ENCODE measurements at places on chromosomes 4 and X.

GRCh38 chr4:131547506-131547981 lies 1601.5 kb upstream of the PCDH10 start:
- no peak for DNase-seq

- no peak for DNase-seq
Measured at GRCh38 chr4:169201222-169202144, 69.3 kb downstream of the SH3RF1 start.

DNA sequence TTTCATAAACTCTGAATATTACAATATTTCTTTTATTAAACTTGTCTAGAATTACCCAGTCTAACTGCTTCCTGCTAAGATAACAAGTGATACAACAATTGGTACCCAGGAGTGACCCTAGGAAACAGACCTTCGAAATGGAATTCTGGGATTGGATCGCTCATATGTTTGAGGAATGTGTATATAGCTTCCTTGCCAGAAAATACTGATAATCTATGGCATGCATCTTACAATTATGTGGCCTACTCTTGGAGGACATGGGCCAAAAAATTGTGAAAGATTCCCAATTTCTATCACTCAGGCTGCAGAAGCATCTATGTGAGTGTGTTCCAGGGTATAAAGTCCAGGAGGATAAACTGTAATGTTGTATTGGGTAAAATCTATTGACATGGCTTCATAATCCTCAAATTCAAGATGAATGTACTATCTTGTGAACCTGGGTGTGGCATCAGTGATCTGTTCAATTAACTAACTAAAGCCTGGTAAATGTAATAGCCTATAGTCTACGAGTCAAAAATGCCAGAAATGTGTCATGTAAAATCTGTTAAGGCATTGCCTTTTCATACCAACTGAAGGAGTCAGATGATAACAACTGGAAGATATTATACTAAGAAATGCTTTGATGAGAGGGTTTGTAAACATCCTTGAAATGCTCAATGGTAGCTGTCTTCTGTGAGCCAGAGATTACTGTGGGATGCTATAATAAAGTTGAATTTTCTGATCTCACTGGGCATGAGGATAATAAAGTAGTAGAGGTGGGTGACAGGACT lies 1499.3 kb downstream of the PCDH7 start:
- DNase-seq: no peak

- no peak for DNase-seq
Measured at GRCh38 chrX:148459343-148459742, 41.1 kb upstream of the AFF2 start.

GRCh38 chr4:129014566-129015509 lies 78.5 kb downstream of the SCLT1 start:
- no peak for DNase-seq

DNA sequence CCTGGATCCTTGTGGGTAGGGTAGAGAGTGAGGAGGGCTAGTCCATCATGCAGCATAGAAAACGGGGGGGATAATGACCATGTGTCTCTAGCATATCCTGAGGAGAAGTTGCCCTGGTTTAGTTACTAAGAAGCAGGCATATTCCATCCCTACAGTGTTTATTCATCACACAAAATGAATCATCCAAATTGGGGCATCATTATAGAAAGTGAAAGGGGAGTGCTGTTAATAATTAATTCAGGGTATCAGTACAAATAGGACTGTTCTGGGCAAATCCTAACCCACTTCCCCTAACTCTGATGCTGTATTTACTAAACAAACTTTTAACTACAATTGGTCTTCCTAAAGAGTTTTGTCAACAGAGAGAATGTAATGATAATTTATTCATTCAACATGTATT lies 281.1 kb upstream of the ARX start:
- DNase-seq: no peak

GRCh38 chr4:39446483-39446841 lies 12.3 kb downstream of the RPL9 start:
- no peak for DNase-seq

DNA sequence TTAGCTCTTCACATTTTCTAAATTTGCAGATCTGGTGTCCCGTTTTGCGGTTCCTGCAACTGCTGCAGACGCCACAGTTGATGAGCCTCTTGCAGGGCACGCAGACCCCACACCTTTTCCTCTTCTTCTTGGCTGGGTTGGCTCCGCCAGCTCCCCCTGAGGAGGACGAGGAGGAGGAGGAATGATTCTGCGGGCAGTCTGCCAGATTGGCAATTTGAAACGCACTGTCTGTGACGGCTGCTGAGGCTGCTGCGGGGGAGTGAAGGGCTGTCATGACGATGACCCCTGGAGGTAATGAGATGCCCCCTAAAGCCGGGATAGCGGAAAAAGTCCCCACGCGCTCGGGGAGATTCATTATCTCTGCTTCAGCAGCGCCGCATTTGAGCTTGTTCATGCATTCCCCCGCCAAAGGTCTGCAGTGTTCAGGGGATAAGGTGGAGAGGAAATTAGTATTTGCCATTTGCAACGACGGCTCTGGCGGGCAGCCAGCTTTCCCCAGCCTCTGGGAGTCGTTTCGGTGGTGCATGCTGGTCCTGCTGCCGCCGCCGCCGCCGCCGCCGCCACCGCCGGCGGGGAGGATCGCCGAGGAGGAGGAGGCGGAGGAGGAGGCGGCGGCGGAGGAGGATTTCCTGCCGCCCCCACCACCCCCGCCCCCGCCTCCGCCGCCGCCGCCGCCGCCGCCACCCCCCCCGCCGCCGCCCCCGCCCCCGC lies 3.8 kb downstream of the CXXC4 start:
- peak; percentile 54 for DNase-seq

GRCh38 chrX:150527108-150527507 lies 41.3 kb upstream of the MTM1 start:
- DNase-seq: no peak

DNA sequence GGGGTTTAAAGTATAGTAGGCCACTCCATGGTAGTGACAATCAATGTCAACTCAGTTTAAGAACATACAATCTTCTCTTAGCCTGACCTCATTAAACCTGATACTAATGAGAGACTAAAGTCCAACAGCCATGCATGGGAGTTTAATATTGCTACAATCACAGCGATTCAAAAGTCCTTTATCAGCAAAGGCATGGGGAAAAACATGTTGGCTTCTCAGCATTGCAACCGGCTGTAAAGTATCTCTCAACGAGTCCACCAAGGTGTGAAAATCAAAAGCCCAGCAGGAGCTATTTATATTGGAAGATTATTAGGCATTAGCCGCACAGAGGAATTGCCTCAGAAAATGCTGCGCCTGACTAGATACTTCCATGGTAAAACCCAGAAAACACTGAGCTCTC lies 256.7 kb upstream of the PGRMC2 start:
- DNase-seq: no peak
